ENCODE measurements at places on chromosomes 12 and 14.

DNA sequence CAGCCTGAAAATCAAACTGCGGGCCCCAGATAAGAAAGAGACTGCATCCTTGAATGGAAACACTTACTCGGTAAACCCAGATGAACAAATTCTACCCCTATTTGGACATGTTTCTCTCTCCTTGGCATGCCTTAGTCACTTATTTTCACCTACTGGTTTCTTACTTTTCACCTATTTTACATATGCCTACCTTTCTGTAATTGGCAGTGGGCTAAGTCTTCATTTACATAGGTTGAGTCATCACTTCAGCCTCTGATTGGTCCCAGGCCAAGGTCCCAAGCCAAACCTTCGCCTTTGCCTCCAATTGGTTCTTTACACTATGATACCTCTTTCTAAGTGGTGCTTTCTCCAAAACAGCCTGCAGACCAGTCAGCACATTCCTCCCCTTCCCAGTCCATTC, 111.3 kb downstream of the DYRK2 start:
- no peak for DNase-seq

DNA sequence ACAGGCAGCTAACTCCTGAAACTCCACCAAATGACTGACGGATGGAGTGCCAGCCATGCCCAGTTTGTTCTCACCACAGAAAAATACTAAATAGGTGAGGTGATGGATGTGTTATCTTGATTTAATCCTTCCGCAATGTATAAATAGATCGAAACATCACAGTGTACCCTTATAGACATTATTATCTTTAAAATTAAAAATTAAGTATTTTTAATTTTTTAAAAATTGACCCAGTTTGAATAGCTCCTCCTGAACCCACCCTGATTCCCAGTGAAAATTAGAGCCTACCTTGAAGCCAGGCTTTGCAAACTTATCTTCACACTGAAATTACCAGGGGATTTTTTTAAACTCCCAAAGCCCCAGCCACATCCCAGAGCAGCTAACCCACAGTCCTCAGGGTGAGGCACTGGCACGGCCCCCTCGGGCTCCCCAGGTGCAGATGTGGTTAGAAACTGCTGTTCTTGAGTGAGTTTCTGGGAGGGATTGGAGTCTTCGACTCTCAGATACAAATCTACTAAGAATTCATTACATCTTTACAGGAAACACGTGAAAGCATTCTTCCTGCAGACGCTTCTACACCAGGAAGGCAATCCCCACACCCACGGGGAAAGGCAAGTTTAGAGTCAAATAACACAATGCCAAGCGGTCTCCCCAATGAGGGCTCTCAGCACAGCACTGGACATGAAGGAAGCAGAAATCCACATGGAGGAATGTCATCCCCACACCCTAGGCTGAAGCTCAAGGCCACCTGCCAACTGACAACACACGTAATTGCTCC, 126.4 kb downstream of the RIMBP2 start:
- no peak for DNase-seq

GRCh38 chr12:66803930-66804329, 125.1 kb upstream of the GRIP1 start:
- peak; percentile 55 for DNase-seq

GRCh38 chr14:95910628-95911027, 34.0 kb downstream of the TUNAR start:
- DNase-seq, result no peak

- no peak for DNase-seq
Observed at GRCh38 chr14:76867516-76868453, 41.6 kb downstream of the LRRC74A start.

GRCh38 chr12:107906707-107907106, 132.2 kb downstream of the ASCL4 start:
- no peak for DNase-seq

- DNase-seq, result no peak
Observed at GRCh38 chr12:13749389-13749788, 232.0 kb downstream of the GRIN2B start.

DNA sequence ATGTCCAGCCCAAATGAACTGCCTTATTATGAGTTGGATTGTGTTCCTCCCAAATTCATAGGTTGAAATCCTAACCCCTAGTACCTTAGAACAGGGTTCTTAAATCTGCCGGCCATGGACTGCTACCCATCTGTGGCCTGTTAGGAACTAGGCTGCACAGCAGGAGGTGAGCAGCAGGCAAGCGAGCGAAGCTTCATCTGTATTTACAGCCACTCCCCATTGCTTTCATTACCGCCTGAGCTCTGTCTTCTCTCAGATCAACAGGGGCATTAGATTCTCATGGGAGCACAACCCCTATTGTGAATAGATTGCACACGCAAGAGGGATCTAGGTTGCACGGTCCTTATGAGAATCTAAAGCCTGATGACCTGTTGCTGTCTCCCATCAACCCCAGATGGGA, 9.8 kb upstream of the EML5 start:
- DNase-seq, result no peak

- DNase-seq, result no peak
Observed at GRCh38 chr14:64685371-64686281, 18.6 kb upstream of the PLEKHG3 start.

GRCh38 chr14:74713395-74713735, 421 bp downstream of the FCF1 start:
- no peak for DNase-seq

- DNase-seq, result no peak
Observed at GRCh38 chr12:10810068-10810467, at the start of gene TAS2R9. Gene TAS2R9 (minus strand): TSS chr12:10810168. CDS start chr12:10810075, 93 bp downstream.

- no peak for DNase-seq
Observed at GRCh38 chr12:126807312-126807865, 1459.6 kb upstream of the TMEM132C start.

GRCh38 chr12:89943463-89943862, 234.8 kb upstream of the ATP2B1 start:
- no peak for DNase-seq

GRCh38 chr12:126537961-126538530, 1472.8 kb downstream of the AACS start:
- no peak for DNase-seq

DNA sequence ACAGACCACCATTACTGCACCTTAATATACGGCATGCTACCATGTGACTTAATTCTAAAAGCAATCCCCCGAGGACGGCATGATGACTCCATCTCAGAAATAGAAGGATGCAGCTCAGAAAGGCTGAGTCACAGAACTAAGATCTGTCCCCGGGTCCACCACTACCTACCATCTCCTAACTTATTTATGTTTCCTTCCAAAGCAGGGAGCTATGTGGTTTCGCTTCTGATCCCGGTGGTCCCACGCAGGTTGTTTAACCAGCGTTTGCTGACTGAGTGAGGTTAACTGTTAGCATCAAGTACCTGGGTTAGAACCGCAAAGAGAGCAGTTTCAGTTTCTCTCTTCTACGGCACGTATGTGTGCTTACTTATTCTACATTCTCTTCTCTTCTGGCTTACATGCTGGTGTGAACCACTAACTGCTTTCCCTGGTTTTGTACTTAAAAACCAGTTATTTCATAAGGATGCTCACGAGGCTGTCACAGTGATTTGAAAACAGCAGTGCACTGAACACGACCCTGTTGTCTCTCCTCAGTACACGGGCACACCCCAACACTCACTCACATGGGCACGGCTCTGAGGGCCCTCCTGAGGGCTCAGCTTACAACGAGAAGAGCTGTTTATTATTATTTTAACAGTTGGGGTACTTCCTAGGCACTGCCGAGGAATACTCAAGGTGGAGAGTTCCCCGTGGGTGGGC, 66.7 kb downstream of the CCDC88C start:
- no peak for DNase-seq
